B cell (primary cell): ENCODE measurements at places on chromosomes 5 and 9. TPM values are rescaled to one million over a fixed set of nuclear protein-coding genes. Genes with fewer than 3 reads are reported as not detected.

DNA sequence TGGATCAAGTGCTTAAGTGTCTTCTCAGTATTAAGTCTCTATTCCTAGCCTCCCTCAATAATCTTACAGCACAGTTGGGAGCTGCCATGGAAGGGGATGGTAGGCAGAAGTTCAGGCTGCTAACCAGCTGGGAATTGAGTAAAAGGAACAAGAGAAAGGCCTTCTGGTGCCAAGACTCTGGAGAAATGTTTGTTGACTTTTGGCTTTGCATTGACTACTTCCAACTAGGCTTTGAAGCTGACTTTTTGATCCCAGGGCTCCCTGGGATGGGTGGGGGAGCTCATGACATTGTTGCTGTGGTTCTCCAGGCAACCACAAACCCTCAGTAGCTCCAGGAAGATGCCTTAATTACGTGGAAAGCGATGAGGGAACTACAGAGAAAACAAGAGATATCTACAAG lies 85.2 kb upstream of the HTR4 start:
- DNase-seq: no peak
- H3K27ac ChIP-seq: no peak overlapping the region
- no peaks in the 10 kb centered on the region for H3K27me3 ChIP-seq
- no peak overlapping the region for H3K4me3 ChIP-seq
- no peaks in the 10 kb centered on the region for H3K36me3 ChIP-seq

Gene TEX48
- polyA plus RNA-seq: not detected in 2 replicates

DNA sequence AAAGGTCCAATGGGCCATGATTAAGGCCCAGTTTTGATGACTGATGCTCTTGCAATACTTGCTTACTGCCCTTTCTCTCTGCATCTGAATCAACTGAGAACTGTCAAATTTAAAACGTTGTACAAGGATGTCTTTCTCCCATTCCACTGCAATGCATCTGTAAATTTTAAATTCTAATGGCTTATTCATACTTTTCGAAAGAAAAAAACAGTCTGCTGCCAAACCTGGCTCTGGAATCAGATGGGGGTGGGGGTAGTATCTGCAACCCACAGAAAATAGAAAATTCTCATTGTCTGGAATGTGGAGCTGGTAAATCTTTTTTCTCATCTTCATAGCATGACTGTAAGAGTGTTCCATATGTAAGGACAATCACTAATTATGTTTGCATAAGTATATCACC lies 371.8 kb upstream of the RFX3 start:
- no peak overlapping the region for H3K4me3 ChIP-seq
- no peaks in the 10 kb centered on the region for H3K36me3 ChIP-seq
- no peaks in the 10 kb centered on the region for H3K27me3 ChIP-seq

Gene ANAPC2
- 127 and 138 TPM in 2 replicates for polyA plus RNA-seq

Gene ZFP2
- 0.72 and 1.1 TPM in 2 replicates for polyA plus RNA-seq

DNA sequence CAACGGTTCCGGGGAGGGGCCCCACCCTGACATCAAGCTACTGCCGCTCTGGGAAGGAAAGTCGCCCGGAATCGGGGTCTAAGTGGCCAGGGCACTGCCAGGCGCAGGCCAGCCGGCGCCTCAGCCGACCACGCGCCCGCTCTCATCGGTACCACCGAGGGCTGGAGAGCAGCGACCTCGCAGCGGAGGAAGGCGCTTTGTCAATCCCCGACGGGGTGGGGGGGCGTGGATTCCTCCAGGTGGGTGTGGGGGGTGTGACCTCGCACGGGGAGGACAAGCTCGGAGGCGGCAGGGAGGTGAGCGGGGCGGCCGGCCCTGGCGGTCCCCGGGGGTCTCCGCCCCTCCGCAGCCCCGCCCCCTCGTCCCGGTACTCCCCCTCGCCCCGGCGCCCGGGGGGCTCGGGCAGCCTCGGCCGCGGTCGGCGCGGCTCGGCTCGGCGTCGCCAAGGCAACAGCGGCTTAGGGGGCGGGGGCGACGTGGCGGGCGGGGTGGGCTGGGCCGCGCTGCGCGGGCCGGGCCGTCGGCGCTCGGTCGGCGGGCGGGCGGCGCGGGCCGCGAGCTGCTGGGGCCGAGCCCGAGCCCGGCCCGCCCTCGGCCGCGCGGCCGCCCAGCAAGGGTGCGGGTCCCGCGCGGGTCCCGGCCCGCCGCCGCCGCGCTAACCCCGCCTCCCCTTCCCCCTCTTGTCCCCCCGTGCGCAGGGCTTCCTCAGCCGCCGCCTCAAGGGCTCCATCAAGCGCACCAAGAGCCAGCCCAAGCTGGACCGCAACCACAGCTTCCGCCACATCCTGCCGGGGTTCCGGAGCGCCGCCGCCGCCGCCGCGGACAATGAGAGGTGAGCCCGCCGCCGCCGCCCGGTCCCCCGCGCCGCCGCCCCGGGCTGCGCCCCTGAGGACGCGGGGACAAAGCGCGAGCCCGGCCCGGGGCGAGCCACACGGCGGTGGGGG lies 47.5 kb downstream of the DAB2IP start:
- peak; percentile 63 for DNase-seq
- H3K27ac ChIP-seq: no peak overlapping the region
- H3K4me3 ChIP-seq: no peak overlapping the region
- H3K36me3 ChIP-seq: no peaks in the 10 kb centered on the region

GRCh38 chr9:129278391-129279237 lies 100.6 kb upstream of the IER5L start:
- peaks cover 3% of the 10 kb centered on the region for H3K27me3 ChIP-seq
- H3K36me3 ChIP-seq: no peaks in the 10 kb centered on the region
- no peaks in the 10 kb centered on the region for H3K4me1 ChIP-seq
- no peak for DNase-seq
- H3K27ac ChIP-seq: no peak overlapping the region

Gene FOXD4
- polyA plus RNA-seq: 0.07 and 0.18 TPM in 2 replicates

- no peak overlapping the region for H3K4me3 ChIP-seq
- H3K4me1 ChIP-seq: no peaks in the 10 kb centered on the region
- H3K27me3 ChIP-seq: no peaks in the 10 kb centered on the region
- DNase-seq: no peak
Observed at GRCh38 chr9:112605518-112605917, 112.4 kb downstream of the INIP start.

GRCh38 chr9:104286799-104287198 lies 192.7 kb downstream of the SMC2 start:
- H3K27me3 ChIP-seq: no peaks in the 10 kb centered on the region
- H3K36me3 ChIP-seq: no peaks in the 10 kb centered on the region
- H3K4me3 ChIP-seq: no peak overlapping the region
- H3K27ac ChIP-seq: no peak overlapping the region
- no peak for DNase-seq
- no peaks in the 10 kb centered on the region for H3K4me1 ChIP-seq

GRCh38 chr5:150553911-150554310 lies 46.0 kb downstream of the NDST1 start:
- H3K27ac ChIP-seq: no peak overlapping the region
- H3K36me3 ChIP-seq: peaks cover 3% of the 10 kb centered on the region
- H3K27me3 ChIP-seq: no peaks in the 10 kb centered on the region

GRCh38 chr9:88641456-88642240 lies 106.7 kb downstream of the NXNL2 start:
- no peak for DNase-seq
- no peaks in the 10 kb centered on the region for H3K36me3 ChIP-seq
- H3K27me3 ChIP-seq: no peaks in the 10 kb centered on the region
- H3K4me1 ChIP-seq: no peaks in the 10 kb centered on the region
- H3K27ac ChIP-seq: no peak overlapping the region

Gene NRARP
- polyA plus RNA-seq: 4.3 and 5.7 TPM in 2 replicates

DNA sequence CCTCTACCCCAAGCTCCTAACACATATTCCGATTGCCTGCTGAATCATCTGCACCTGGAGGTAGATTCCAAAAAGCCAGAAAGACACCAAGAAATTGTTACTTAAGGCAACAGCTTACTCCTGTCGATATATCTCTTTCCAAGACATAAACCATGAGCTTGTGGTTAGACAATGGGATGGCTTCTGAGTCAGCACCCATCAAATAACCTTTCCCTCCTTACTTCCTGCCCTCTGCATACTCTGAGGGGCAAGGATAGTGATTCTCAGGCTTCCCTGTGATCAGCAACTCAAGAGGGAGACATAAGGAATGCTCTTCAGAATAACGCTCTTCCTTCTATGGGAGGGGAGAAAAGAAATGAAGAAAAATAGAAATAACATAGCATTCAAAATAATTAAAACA lies 70.9 kb downstream of the TMEM215 start:
- no peak overlapping the region for H3K4me3 ChIP-seq
- H3K36me3 ChIP-seq: no peaks in the 10 kb centered on the region
- no peaks in the 10 kb centered on the region for H3K4me1 ChIP-seq
- no peak overlapping the region for H3K27ac ChIP-seq
- H3K27me3 ChIP-seq: peaks cover 2% of the 10 kb centered on the region
- DNase-seq: no peak

DNA sequence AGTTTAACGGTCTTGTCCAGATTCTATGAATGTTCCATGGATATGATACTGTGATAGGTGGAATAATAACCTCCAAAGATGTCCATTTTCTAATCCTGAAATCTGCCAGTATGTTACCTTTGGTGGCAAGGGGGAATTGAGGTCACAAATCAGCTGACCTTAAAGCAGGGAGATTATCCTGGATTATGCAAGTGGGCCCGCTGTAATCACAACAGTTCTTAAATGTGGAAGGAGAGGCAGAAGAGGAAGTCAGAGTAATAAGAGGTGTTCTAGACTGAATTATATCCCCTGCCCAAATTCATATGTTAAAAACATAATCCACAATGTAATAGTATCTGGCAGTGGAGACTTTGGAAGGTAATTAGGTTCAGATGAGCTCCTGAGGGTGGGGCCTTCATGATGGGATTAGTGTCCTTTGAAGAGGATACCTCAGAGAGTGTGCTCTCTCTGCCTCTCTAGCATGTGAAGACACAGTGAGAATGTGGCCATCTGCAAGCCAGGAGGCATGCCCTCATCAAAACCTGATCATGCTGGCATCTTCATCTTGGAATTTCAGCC lies 47.6 kb upstream of the ZFAND5 start:
- H3K27ac ChIP-seq: no peak overlapping the region
- no peaks in the 10 kb centered on the region for H3K36me3 ChIP-seq
- no peaks in the 10 kb centered on the region for H3K27me3 ChIP-seq
- H3K4me1 ChIP-seq: no peaks in the 10 kb centered on the region

Gene MEGF10
- not detected in 2 replicates for polyA plus RNA-seq

- peak overlapping the region; percentile 93 for H3K27ac ChIP-seq
- peaks cover 1% of the 10 kb centered on the region for H3K36me3 ChIP-seq
- H3K4me3 ChIP-seq: peak overlapping the region; percentile 74
- H3K27me3 ChIP-seq: no peaks in the 10 kb centered on the region
- peaks cover 10% of the 10 kb centered on the region for H3K4me1 ChIP-seq
Observed at GRCh38 chr5:58459146-58460001, 512 bp downstream of the PLK2 start.

Gene PCDHGB4
- polyA plus RNA-seq: 0.06 and 0.39 TPM in 2 replicates

DNA sequence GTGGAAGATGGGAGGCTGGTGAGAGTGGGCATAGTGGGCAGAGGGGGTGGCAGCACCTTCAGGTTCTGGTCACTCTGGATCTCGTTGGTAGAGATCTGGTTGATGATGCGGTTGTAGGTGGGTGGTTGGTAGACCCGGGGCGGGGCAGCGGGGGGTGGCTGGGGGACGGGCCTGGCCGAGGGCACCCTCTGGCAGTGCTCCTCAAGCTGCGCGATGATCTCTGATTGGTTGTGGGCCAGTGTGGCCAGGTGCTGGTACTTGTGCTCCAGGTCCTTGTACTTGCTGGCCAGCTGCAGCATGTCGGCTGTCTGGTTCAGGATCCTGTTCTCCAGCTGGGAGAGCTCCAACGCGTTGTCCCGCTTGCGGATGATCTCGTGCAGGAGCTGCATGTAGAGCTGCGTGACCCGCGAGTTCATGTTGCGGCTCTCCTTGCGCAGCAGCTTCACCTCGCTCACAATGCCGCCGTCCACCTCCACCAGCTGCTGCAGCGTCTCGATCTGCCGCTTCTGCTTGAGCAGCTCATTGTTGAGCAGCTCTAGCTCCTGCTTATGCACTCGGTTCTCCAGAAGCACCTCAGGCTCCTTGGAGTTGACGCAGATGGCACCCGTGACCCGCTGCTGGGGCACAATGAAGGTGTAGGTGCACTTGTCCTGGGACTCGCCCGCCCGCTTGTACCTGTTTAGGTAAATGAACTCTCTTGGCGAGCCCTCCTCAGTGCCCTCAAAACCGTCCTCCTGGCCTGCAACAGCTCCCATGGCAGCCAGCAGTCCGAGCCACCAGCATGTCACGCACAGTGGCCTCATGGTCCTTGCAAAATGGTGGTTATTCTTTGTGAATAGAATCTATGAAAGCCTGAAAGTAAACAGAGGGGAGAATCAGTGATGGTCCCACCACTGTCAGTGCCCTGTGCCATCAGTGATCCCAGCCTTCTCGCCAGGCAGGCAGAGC lies 14.2 kb downstream of the ANGPTL2 start:
- no peaks in the 10 kb centered on the region for H3K27me3 ChIP-seq
- H3K27ac ChIP-seq: no peak overlapping the region
- H3K36me3 ChIP-seq: no peaks in the 10 kb centered on the region

DNA sequence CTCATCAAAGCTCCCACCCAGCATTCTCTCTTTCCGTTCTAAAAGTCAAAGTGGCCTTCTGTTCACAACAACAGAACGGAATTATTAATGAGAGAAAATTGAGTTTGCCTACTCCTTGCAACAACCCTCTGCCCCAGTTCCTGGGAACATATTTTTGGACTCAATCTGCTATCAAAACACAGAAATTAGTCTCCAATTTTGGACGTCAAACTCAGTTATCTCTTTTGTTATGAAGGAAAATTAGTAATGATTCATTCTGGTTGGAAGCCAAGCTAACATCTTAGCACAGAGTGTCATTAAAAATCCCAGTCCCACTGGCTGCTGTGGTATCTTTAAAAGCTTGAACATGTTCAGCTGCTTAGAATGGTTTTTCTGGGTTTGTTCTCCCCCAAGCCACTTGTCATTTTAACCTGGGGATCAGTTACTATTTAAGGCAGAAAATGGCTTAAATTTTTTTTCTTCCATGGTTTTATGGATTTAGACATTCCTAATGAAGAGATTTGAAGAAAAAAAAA lies 343.2 kb downstream of the TRIM32 start:
- H3K36me3 ChIP-seq: no peaks in the 10 kb centered on the region
- H3K4me3 ChIP-seq: no peak overlapping the region
- H3K4me1 ChIP-seq: no peaks in the 10 kb centered on the region
- no peak for DNase-seq
- H3K27ac ChIP-seq: no peak overlapping the region

Gene OGN
- not detected in 2 replicates for polyA plus RNA-seq

DNA sequence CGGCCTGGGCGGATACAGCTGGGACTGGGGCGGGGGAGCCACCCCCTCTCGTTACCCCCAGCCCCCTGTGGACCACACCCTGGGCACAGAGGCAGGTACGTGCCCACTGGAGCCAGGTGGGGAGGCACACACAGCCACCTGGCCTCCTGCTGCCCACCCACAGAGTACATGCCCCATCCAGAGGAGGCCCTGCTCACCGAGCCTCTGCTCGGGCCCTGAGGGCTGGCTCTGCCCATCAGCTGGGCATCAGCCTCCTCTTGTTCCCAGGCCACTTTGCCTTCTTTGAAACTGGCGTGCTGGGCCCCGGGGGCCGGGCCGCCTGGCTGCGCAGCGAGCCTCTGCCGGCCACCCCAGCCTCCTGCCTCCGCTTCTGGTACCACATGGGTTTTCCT lies 6.3 kb downstream of the MAMDC4 start:
- H3K36me3 ChIP-seq: peaks cover 29% of the 10 kb centered on the region
- no peak overlapping the region for H3K27ac ChIP-seq
- H3K27me3 ChIP-seq: no peaks in the 10 kb centered on the region
- no peak for DNase-seq
- no peak overlapping the region for H3K4me3 ChIP-seq

GRCh38 chr5:106964132-106964531 lies 706.6 kb downstream of the EFNA5 start:
- no peaks in the 10 kb centered on the region for H3K36me3 ChIP-seq
- no peak overlapping the region for H3K4me3 ChIP-seq
- no peak overlapping the region for H3K27ac ChIP-seq
- H3K4me1 ChIP-seq: no peaks in the 10 kb centered on the region
